ENCODE measurements at places on chromosomes 11 and 22.
A peak's percentile ranks its signal among the peaks of the same experiment; 100 is the strongest.

DNA sequence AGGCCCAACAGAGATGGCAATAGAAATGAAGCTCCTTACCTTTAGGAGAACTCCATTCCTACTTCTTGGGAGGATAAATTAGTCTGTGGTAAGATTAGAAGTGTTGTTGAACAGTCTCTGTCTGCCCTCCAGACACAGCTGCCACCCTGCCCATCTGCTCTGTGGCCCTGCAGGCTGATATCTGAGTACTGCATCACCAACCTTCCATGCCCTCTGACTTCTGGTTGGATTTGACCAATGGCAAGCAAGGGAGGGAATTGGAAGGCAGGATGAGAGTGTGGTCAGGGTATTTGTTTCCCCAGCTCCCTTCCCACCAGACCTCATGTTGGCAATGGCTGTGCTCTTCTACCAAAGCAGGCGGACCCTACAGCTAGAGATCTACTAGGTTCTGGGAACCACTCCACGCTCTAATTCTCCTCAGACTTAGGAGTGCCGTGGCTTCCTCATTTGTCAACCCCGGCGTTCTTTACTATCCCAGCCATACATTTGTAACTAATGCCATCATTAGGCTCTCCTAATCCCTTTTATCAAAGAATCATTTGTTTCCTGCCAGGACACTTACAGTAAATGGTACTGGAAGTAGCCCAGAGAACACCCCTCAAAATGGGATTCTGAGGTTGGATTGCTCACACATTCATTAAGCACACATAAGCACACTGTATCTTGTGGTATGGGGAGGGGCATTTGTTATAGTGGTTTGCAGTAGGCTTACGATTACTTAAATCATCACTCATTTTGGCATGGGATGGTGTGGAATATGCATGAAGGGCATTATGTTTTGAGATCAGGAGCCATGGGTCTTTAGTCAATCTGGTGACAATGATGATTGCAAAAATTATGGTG lies 35.4 kb upstream of the CD44 start:
- DNase-seq, result no peak

DNA sequence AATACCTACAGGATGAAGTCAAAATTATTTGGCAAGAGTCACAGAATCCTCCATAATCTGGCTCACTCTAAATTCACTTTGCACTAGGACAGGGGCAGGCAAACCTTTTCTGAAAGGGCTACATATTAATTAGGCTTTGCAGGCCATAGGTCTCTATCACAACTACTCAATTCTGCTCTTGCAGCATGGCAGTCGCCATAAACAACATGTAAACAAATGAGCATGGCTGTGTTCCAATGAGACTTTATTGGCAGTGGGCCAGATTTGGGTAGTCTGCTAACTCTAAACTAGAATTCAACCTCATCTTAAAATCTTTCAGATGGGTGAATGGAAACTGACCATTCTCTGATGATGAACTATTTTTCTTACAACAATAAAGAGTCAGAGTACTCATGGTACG lies 5.8 kb downstream of the THRSP start:
- no peak for DNase-seq

DNA sequence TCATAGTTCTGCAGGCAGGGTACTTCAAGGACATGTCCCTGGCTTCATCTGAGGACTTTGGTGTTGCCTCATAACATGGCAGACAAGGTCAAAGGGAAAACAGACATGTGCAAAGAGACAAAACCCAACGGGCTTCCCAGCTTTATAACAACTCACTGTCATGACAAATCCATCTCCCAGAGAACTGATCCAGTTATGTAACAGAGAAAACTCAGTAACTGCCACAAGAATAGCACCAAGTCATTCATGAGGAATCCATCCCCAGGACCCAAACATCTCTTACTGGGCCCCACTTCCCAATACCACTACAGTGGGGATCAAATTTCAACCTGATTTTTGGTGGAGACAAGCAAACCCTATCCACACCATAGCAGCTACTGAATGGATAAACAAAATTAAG lies 13.0 kb downstream of the OR52N4 start:
- DNase-seq, result no peak

GRCh38 chr11:86068138-86068871 lies 579 bp downstream of the PICALM start:
- DNase-seq, result no peak

GRCh38 chr11:77080643-77081210 lies 14.0 kb downstream of the CAPN5 start:
- no peak for DNase-seq

DNA sequence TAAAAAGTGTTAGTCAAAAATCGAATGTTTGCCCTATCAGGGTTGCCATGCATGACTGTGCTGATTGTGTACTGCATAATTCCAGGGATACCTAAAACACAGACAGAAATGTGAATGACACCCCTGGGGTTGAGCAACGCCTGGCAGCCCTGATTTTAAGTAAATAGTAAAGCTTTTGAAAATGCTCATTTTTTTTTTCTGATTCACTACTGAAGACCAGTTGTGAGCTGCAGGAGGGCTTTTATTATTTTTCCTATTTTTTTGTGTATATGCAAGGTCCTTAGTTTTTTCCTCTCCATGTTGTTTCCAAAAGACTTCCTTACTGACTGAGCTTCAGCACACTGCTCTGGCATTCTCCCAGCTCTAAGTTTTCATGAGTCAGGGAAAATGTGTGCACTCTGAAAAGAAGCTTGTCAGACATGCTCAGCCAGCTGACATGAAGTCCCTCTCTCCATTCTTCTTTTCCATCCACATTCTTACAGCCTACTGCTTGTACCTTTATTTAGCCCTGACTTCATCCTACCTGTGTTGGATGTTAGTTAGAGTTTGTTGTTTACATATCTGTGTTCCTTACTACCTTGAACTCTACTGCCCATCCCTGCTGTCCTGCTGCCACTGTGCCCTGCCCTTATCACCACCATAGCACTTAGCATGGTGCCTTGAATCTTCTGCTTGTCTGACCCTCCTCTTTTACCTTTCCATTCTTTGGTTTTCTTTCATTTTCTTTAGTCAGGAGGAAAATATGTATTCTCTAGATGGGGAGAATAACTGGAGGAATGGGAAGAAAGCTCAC lies 79.5 kb downstream of the HORMAD2 start:
- DNase-seq, result no peak

DNA sequence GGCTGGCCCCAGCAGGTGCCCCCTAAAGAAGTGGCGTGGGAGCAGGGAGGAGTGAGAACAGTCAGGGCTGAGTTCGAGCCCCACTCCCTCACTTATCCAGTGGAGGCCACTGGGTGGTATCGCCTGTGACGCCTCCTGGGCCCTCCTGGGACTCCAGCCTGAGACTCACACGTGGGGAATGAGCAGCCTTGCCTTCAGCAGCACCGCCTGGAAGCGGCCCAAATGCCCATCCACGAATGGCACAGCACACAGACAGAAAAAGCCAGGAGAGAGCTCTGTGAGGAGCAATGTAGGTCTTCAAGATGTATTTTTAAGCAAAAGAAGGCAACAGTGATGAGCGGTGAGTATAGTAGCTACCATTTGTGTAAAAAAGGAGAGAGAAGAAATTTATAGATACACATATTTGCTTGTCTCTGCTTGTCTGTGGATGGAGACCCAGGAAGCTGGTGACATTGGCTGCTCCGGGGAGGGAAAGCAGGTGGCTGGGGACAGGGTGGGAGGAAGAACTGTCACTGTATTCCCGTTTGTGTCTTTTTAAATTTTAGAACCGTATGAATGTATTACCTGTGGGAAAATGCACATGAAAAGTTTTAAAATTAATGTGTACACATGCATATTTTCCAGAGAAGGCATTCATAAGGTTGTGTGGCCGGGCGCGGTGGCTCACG lies 13.2 kb downstream of the KCNJ4 start:
- no peak for DNase-seq

DNA sequence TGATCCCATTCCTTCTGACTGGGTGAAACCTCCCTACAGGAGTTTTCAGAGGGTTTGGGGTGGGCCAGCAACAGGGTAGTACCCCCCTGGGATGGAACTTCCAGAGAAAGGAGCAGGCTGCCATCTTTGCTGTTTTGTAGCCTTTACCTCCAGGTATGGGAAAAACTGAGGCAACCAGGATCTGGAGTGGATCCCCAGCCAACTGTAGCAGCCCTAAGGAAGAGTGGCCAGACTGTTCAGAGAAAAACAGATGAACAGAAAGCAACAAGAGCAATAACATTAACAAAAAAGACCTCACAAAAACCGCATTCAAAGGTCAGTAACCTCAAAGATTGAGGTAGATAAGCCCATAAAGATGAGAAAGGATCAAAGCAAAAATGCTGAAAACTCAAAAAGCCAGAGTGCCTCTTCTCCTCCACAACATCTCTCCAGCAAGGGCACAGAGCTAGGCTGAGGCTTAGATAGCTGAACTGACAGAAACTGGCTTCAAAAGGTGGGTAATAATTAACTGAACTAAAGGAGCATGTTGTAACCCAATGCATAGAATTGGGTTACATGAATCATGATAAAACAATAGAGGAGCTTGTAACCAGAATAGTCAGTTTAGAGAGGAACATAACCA lies 1288.6 kb upstream of the CNTN5 start:
- DNase-seq, result no peak

GRCh38 chr11:66247295-66247694 lies 21.1 kb upstream of the RAB1B start:
- no peak for DNase-seq

- no peak for DNase-seq
These were observed 82.9 kb downstream of the OSBP2 start for GRCh38 chr22:30777587-30777986.

GRCh38 chr11:67644042-67644441 lies 4.5 kb upstream of the TBX10 start:
- no peak for DNase-seq

- DNase-seq, result no peak
These were observed 124.6 kb upstream of the BLID start for GRCh38 chr11:122240638-122241037.

- no peak for DNase-seq
These were observed 21.4 kb upstream of the CDON start for GRCh38 chr11:126083829-126084607.

GRCh38 chr22:30662040-30662439 lies 5.6 kb downstream of the DUSP18 start:
- DNase-seq, result peak; percentile 5

- no peak for DNase-seq
These were observed 12.3 kb downstream of the ENDOD1 start for GRCh38 chr11:95101935-95102334.

DNA sequence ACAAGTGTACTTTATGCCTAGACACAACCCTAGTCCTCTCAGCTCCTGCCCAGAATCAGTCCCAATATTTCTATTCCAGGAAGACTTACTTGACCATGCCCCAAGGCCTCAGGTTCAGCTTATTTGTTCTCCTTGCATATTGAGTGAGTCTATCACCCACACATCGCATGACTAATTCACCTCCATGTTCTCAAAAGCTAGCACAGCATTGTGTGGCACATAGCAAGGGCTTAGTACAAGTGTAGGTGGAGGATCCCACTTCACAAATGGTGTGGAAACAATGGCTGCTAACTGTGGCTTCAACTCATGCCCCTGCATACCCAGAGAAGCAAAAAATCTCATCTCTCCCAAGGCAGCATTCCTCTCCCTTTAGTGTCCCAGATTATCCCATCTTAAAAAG lies 602.6 kb upstream of the API5 start:
- DNase-seq, result no peak

GRCh38 chr22:33393432-33393831 lies 335.3 kb upstream of the SYN3 start:
- no peak for DNase-seq

- no peak for DNase-seq
These were observed 25.8 kb downstream of the MRGPRD start for GRCh38 chr11:68954836-68955606.

GRCh38 chr11:118956847-118957469 lies 860 bp downstream of the UPK2 start:
- DNase-seq, result no peak

GRCh38 chr22:48658871-48659270 lies 1168.8 kb downstream of the BRD1 start:
- DNase-seq, result no peak

GRCh38 chr11:13215149-13215548 lies 62.4 kb upstream of the BMAL1 start:
- DNase-seq, result no peak

DNA sequence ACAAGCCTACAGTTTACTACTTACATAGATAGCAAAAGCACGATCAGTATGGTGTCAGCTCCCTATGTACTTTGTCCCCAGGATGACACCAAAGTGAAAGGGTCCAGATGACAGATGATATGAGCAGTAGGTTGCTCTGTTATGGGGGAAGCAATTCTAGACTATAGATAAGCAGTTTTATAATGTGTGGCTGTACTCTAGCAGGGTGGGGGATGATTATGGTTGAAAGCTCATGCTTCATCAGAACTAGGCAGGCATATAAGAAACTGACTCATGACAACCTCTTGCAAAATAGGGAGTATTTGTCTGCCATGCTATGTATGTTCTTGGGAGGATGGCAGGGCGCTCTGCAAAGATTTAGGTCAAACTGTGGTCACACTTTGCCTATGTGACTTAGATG lies 158.2 kb upstream of the ZBED5 start:
- DNase-seq, result no peak

- DNase-seq, result no peak
These were observed 6.0 kb upstream of the ACER3 start for GRCh38 chr11:76854709-76855108.
